ENCODE measurements at places on chromosomes 7 and 10.

GRCh38 chr10:105950410-105950809, 1214.1 kb downstream of the SORCS1 start:
- peak; percentile 87 for DNase-seq

DNA sequence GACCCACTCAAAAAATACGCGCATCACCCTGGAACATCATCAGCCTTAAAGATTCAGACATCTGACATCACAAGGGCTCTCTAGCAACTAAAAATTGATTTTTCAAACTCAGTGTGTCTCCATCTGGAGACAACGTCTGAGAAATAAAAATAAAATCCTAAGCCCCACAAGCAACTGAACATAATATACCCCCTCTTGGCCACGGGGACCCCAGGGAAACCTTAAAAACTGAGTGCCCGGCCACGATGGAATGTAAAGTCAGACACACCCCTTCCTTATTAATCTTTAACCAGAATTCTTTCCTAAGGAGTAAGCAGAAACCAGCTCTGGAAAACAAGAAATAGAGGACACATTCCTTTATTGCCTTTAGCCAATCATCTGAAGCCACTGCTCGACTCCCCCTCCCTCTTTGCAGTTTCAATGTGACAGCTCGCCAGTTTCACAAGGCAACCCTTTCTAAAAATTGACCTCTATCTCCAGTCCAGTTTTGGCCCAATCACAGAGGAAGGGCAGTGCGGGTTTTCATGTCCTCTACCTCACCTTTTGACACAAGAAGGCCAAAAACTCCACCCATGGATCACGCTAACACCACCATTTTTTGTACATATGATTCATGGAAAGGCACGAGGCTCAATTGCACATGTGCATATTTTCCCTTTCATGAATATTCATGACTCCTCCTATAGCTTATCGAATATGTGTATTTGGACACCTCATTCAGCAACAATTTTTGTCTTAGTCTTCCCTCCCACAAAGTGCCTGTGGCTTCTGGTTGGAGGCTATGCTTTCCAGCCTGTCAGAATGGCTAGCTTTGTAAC, 24.2 kb downstream of the IFIT3 start:
- DNase-seq: peak; percentile 94

DNA sequence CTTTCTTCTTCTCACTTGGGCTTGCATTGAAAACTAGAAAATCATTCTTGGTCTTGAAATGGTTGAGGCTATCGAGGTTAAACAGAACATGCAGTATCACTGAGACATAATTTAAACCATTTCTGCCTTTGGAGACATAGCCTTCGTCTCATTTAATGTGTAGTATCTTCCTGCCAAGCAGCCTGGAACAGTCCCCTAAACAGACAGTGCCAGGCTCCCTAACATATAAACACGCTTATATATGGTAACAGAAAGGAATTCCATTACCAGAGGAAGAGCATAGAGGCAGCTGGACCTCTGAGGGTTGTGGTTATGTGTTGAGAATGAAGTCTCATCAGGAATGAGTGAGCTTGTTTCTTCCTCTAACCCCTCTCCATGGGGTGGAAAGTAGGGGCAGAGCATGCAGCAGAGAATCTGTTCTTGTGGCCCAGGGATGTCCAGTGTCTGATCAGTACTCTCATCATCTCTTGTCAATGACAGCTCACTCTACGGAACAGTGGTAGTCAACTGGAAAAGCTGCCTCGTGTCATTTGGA, 11.2 kb downstream of the CACNB2 start:
- DNase-seq: no peak

GRCh38 chr7:15747301-15747700, 60.8 kb upstream of the MEOX2 start:
- DNase-seq: peak; percentile 50

GRCh38 chr7:12747687-12748306, 60.4 kb downstream of the ARL4A start:
- no peak for DNase-seq

GRCh38 chr7:55050281-55050680, 31.5 kb downstream of the EGFR start:
- DNase-seq: no peak

DNA sequence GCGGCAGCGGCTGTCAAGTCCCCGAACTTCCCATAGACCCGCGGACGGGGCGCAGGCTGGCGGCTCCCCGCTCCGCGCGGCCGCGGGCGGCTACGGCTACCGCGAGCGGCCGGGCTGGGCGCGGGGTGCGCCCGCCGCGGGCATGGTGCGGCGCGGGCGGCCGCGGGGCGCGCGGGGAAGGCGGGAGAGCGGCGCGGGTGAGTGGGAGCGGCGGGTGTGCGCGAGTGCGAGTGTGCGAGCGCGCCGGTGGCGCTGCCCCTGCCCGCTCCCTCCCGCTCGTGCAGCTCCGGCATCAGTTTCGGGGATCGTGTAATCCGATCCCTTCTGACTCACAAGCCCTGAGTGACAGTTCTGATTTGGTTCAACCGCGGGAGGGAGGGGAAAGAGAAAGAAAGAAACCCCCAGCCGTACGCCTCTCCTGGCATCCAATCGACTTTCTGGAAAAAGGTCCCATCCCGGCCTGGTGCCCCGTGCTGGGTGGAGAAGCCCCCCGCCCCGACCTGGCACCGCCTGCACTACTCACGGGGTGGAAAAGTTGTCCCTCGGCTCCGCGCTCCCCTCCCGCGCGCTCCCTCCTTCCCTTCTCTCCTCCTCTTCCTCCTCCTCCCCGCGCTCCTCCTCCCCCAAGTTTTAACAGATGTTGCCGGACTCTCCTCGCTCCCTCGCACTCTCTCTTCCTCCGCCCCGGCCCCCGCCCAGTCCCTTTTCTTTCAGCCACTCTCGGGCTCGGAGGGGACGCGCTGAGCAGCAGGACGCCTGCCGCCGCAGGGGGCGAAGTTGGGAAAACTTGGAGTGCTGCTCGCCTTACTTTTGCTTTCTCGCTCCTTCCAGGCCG, at the start of gene GLI3:
GLI3 (minus strand) TSS at position 234 of the 835 bp plus-strand sequence. CDS start 13,956 bp downstream, outside the sequence.
- DNase-seq: peak; percentile 97

GRCh38 chr7:25852211-25852938, 299.6 kb upstream of the NFE2L3 start:
- peak; percentile 47 for DNase-seq

DNA sequence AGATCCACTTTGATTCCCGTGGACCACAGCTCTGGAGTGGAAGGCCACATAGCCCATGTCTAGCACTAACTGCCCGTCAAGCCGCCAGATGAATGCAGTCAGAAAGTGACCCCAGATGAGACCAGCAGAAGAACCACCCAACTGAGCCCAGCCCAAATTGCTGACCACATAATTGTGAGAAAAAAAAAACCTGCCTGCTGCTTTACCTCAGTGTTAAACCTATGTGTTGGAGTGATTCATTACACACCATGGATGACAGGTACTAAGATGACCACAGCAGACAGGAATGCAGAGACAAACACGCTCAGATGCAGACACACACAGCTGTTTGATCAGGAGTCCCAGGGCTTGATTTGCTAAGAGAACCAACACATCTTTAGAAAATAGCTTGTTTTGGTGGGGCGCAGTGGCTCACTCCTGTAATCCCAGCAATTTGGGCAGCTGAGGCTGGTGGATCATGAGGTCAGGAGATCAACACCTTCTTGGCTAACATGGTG, 168.1 kb upstream of the PPP2R2D start:
- no peak for DNase-seq

DNA sequence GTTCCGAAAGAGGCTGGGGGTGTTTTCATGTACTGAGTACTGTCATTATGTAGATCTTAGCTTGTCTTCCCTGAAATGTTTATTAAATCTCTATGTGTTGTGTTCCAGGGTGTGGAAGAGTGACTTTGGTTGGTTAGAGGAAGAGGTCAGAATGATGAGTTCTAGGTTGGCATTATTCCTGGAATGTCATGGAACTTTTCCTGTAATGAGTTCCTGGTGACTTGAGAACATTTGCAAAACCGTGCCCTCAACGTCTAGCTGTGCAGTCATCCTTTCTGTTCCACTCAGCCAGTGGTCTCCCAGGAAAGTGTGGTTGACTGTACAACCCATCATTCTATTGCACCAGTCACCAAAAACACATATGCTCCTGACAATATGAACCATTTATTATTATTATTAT, 129.6 kb downstream of the BICC1 start:
- peak; percentile 46 for DNase-seq

DNA sequence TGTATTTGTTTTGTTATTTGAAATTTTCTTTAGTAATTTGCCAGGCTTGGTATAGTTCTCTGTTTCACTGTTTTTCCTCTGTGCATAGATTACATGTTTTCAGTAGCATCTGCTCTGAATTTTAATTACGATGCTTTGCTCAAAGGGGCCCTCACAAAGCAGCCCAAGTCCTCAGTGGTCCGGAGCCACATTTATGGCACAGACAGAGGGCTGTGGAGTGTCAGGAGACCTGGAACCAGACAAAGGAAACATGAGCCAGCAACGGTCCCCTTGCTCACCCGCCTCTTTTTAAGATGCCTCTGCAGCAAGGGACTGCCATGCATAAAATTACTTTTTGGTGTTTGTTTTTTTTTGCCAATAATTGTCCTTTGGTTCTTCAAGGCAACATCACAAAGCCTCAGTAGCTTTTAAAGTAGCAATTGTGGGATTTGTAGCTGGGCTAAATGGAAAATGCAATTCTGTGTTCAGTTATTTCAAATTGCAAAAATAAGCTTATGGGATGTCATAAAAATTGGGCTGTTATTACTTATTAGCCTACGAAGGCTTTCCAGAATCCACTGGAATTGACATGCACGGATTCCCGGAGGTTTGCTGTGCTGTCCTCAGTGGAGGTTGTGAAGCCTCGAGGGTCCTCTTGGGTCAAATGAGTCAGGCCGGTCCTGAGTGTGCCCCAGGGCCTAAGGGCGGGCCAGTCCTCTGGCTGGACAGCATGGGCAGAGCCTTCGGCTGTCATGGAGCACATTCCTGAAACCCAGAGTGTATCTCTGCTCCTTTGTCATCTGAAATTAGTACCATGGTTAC, 422.8 kb downstream of the GLRX3 start:
- DNase-seq: no peak

DNA sequence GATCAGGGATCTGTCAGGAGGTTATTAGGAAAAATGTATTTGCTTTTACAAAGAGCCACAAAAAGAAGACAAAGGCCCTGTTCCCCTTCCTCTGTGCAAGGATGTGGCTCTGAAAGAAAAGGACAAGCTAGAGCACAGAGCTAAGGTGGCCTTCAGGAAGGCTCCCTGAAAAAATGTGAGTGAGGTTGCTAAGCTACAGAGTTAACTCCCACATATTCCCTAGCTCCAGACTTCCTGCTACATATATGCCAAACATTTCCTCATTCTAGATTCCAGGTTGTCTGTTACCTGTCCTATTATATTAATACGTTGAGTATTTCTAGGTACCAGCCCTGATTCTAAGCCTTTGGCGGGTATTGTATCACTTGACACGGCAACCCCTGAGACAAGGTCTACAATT, 369.0 kb downstream of the PARD3 start:
- no peak for DNase-seq

GRCh38 chr7:129556607-129557133, 54.3 kb downstream of the SMKR1 start:
- no peak for DNase-seq

DNA sequence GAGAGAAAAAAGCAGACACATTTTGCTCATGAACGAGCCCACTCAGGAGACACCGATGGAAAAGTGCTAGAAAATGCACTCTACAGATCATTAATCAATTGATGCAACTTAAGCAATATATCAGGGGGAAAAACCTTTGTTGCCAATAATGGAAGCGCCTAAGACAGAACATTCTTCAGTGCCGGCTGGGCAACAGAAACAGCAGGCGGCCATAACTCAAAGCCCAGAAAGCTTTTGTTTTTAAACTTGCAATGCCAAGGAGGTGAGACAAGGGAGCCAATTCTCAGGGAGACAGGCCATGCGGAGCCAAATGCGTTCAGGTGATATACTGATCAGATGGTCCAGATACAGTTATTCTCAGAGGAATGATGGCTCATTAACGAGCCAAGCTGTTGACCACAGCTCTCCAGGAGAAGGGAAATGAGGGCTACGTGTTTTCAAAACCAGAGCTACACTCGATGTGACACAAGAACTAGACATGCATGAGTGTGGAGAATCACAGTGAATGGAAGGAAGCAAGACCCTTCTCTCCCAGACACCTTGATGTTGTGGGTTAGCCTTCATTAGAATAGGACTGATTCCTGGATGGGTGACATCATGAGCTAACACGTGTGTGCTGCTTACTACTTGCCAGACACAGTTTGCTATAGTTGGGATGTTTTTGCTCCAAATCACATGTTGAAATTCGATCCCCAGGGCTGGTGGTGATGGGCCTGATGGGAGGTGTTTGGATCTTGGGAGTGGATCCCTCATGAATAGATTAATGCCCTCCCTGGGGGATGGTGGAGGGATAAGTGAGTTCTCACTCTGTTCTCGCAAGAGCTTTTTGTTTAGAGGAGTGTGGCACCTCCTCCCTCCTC, 79.1 kb upstream of the KCNMA1 start:
- no peak for DNase-seq

DNA sequence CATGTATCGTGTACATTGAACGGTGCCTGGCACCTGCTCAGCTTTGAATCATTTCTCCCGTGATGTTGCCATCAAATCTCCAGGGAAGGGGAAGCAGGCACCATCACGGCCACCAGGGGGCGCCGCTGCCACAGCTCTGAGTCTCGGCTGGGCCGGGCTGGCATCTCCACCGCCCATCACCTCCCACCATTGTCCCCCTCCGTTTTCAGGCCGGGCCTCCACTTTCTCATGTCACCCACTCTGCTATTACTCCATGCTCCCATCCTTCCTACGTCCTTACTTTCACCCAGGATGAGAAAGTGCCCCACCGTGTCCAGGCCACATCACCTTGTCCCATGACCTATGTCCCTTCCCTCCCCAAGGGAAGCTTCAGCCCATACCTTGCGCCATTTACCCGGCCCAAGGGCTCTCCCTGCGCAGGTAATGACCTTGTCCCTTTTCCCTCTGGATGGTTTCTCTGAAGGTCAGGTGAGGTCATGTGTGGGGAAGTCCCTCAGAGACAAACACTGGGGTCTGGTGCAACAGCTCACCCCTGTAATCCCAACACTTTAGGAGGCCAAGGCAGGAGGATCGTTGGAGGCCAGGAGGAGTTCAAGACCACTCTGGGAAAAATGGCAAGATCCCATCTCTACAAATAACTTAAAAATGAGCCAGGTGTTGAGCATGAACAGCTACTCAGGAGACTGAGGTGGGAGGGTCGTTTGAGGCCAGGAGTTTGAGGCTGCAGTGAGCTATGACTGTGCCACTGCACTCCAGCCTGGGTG, 31.8 kb upstream of the OCM2 start:
- DNase-seq: peak; percentile 83

DNA sequence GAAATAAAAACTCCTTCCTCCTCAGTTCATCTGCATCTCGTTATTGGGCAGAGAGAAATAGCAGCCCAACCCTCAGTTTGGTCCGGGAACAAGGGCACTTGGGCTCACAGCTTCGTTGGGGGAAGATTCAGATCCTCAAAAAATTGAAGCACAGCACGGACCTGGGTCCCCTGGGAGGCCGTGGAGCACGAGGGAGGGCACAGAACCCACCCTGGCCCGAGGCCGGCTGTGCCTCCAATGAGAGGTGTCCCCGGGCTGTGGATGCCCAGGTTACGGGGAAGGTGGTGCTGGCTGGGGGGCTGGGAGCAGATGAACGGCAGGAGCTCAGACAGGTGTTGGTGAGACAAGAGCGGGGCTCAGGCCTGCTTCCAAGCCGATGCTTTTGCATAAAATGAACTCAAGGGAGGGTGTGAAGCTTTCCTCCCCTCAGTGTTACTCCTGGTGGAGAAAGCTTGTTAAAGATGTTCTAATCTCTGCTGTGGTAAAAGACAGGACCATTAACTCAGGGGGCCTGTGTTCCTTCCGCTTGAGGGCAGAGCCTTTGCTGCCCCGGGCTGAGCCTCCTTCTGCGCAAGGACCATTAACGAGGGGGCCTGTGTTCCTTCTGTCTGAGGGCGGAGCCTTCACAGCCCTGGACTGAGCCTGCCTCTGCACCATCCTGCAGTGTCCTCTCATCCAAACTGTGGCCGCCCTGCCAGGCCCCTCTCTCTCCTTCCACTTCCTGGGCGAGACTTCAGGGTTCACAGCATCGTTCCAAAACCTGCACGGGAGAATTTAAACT, 302.2 kb downstream of the ADARB2 start:
- DNase-seq: no peak
